ENCODE measurements at places on chromosomes 13 and 19.

- no peak for DNase-seq
Measured at GRCh38 chr13:98740131-98740530, 12.3 kb downstream of the SLC15A1 start.

DNA sequence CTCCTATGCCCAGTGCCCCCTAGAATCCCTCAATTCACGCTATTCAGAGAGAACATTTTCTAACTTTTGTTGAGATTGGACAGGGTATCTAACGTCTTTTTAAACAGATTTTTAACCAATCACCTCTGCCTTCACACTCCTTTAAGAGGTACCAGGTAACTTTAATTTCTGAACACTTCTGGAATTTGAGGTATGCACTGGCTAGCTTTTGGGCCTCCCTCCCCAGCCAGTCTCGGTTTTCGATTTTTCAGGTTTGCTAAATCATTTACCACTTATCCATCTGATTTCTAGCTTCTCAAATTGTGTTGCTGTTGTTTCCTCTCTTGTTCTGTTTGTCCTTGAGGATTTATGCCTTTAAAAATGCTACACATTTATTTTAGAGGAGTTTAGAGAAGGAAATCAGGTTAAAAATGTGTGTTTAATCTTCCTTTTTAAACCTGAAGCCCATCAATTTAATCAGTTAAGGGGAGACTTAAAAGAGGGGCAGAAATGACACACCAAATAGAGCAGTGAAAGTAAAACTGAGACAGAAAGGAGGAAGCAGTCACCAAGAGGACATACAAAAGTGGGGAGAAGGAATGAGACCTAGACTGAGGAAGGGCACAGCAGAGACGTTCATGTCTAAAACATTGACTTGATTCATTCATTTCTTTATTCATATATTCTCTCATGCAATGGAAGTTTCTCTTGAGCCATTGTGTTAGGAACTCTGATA lies 139.6 kb upstream of the HTR2A start:
- DNase-seq, result no peak

DNA sequence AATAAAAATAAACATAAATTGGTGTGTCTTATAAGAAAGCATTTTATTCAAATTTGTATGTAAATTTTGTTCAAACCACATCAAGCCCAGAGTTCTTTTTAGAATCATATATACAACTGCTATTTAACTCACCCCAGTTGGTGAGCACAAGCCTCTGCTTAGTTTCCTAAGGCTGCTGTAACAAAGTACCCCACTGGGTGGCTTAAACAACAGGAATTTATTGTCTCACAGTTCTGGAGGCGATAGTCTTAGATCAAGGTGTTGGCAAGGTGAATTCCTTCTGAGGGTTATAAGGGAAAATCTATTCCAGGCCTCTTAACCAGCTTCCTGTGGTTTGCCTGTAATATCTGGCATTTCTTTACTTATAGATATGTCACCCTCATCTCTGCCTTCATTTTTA lies 1133.5 kb downstream of the OLFM4 start:
- no peak for DNase-seq

- no peak for DNase-seq
Measured at GRCh38 chr13:59452189-59452890, 711.4 kb downstream of the DIAPH3 start.

GRCh38 chr13:104683789-104684188 lies 1617.6 kb upstream of the SLC10A2 start:
- no peak for DNase-seq

GRCh38 chr13:45269204-45269603 lies 68.4 kb upstream of the KCTD4 start:
- no peak for DNase-seq

- DNase-seq, result no peak
Measured at GRCh38 chr19:704447-704741, 4.3 kb upstream of the PALM start.

DNA sequence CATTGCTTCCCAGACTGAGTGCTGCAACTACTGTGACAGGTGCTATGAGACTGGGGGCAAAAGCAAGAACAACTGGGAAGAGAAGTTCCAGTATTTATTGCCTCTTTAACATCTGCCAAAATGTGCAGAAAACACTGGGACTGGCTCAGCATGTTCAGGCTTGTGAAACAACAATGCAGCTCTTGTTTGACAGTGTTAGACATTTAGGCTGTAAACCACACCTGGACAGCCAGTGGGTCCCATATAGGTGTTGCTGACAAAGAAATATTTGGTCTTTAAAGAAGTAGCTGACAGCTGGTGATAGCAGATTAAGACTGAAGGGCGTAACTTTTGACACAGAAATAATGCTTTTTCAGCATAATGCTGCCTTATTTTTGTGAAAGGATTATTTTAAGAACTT lies 88.1 kb downstream of the STOML3 start:
- DNase-seq, result no peak

GRCh38 chr13:77026255-77026860 lies 601 bp downstream of the FBXL3 start:
- DNase-seq, result peak; percentile 54

- no peak for DNase-seq
Measured at GRCh38 chr13:25927363-25927762, 124.5 kb downstream of the SHISA2 start.

DNA sequence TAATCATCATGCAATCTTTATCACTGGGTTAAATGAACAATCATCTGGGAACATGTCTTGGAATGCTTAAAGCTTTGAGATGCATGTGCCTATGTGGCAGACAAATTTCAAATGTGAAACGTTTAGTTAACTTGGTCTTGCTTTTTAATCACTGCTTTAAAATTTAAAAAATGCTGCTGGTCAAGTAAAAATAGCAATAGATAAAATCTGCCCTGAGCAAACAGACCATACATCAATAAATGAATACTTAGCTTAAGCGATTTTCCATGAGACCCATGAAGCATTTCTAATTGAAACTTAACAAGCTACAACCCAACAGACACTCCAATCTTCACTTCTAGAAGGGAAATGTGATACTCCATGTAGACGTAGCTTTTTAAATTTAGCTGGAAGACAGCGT lies 1.9 kb upstream of the KL start:
- DNase-seq, result no peak

- peak; percentile 30 for DNase-seq
Measured at GRCh38 chr13:94464771-94465170, 14.7 kb downstream of the DCT start.

GRCh38 chr19:53511933-53512374 lies 26.0 kb upstream of the ZNF331 start:
- peak; percentile 2 for DNase-seq

DNA sequence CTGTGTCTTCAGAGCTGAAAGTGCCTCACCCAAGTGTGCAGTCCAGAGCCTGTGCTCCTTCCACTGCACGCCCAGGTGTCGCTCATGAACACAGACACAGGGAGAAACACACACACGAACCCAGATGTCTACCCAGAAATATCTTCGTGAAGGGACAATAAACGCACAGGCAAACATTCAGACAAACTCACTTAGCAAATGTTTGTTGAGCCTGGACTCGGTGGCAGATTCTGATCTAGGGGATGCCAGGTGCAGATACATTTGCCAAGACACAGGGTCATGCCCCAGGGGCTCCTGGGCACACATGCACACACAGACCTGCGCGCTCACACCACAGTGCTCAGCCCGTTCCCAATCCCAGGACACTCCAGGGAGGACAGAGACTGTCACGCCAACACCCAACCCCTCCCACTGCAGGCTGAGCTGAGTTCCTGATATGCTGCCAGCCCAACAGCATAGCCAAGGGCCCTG lies 31.9 kb downstream of the SCGB2B2 start:
- DNase-seq, result no peak

DNA sequence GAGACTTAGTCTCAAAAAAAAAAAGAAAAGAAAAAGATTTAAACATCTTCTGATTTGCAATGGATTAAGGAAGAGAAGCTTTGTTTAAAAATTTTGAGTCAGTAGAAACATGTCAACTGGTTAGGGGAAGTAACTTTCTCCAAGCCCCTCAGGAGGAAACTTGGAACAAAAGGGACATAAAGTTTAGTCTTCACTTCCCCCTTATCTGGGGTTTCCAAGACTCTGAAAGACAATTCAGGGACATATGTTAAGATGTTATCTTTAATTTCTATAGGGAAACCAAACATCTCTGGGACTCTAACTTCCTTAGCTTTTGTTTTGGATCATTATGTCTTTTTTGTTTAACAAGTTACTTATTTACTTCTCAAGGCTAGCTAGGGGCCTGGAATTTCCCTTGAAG lies 20.1 kb upstream of the MRI1 start:
- no peak for DNase-seq

DNA sequence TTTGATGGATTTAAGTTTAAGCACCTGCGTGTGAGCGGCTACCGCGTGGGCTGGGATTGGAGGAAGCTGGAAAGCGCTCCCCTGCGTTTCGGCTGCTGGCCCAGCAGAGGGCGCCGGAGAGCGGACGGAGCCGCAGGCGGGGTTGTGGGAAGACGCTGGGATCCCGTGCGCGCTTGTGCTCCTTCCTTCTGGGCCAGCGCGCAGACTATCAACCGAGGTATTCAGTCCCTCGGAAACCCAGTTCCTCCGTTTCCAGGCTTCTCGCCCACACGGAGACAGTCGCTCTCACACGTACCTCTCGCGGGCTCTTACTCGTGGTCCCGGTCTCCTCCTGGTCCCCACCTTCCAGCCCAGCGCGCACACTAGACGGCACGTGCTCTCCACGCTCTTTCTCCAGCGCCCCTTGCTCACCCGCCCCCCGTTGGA lies 28.8 kb downstream of the EPN1 start:
- no peak for DNase-seq

DNA sequence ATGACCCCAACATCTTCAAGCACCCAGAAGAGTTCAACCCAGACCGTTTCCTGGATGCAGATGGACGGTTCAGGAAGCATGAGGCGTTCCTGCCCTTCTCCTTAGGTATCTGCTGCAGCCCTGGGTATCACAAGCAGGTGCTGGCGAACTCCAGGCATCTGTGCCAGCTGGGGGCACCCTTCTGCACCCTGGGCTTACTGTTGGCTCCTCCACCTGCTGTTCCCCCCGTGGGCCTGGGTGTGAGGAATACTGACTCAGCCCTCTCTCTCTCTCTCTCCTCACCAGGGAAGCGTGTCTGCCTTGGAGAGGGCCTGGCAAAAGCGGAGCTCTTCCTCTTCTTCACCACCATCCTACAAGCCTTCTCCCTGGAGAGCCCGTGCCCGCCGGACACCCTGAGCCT lies 13.0 kb downstream of the CYP2S1 start:
- no peak for DNase-seq

- no peak for DNase-seq
Measured at GRCh38 chr13:19267746-19268145, 86.1 kb upstream of the TUBA3C start.

DNA sequence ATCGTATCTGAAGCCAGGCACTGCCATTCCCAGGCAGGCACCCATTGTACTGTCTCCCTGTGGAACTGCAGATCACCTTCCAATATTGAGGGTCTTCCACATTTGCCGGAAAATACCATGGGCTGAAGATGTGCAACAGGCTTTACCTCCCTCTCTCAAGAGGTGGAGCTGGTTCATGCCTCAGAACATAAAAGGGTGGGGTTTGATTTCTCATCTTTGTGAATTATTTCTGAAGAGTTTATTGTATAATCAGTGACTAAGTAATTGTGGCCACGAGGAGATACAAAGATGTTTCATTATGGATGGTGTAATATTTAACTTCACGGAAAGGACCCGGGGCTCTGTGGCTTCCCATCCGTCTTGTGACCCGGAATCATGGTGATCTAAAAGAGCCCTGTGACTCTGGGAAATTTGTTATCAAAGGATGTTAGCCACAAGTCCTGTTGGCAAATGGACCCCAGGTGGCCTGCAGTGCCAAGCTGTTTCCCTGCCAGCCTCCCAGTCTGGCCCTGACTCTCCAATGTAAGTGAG lies 230.5 kb downstream of the LACC1 start:
- DNase-seq, result no peak

DNA sequence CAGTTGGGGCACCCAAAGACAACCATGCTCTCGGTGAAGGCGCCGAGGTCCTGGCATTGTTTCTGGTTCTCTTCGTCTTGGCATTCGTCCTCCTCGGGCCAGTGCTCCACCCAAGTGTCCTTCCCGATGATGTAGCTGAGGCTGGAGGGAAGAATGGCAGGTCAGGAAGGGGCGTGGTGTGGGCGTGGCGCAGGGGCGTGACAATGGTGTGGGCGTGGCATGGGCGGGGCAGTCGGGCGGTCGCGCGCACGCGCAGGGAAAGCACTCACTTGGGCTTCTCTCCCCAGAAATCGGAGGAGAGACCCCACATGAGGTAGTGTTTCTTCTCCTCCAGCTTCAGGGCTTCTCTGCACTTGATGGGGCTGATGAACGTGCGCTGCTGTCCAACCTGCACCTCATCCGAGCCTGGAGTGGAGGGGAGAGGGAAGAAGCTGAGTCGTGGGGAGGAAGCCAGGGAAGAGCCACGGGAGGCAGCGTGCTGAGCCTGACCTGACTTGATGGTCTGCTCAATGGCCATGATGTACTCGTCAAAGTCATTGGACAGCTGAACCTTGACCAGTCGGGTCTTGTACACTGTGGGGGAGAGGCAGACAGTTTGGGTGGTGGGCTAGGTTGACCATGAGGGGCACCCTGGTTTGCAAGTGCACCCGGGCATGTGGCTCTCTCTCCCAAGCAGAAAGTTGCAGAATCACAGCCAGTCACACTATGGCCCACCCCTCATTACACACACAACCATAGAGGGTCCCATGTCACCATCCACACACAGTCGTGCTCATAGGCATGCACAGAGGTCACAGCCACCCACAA lies 8.1 kb upstream of the TNFSF14 start:
- no peak for DNase-seq

DNA sequence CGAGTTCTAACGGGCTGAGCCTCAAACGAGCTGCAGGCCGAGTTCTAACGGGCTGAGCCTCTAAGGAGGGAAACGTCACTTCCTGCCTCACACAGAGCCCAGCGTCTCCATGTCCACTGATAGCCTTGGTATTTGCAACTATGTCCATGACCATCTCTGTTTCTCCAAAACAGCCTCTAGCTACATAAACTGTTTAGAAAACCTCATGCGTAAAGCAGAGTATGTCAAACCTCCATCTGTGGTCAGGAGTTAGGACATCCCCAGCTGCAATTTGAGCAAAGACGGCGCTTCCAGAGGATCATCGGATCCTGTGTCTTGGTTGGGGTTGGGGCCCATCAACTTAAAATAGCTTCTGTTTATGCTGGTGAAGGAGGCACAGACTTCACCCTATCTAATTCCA lies 20.8 kb downstream of the RASA3 start:
- DNase-seq, result no peak

GRCh38 chr13:76619631-76620030 lies 266.6 kb downstream of the KCTD12 start:
- DNase-seq, result no peak
